ENCODE measurements at places on chromosomes 2 and 18.

- DNase-seq = no peak
These were observed 703.4 kb upstream of the LINC00305 start for GRCh38 chr18:64852281-64852680.

GRCh38 chr2:72961036-72961720 lies 43.9 kb downstream of the EMX1 start:
- no peak for DNase-seq

- DNase-seq = no peak
These were observed 117.8 kb downstream of the ATL2 start for GRCh38 chr2:38259311-38259710.

- DNase-seq = no peak
These were observed 34.3 kb upstream of the PIEZO2 start for GRCh38 chr18:11183637-11184036.

- DNase-seq = no peak
These were observed 40.4 kb upstream of the MAL start for GRCh38 chr2:94984964-94985575.

DNA sequence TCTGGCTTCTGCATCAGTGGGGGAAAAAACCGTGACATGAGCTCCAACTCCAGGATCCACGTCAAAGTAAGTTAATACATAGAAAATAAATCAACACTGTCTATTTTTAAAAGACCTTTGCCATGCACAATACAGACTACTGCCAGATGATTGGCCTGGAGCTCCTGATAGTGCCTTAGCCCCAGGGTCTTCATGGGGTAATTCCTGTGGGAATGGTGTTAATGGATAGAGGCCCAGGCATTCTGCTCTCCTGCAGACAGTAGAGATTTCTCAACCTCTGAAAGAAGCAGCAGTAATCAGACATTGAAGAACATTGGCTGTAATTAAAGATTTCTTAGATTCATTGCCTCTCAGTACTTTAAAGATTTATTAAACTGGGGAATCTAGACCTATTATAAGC lies 4.3 kb upstream of the PLCL1 start:
- DNase-seq = no peak

DNA sequence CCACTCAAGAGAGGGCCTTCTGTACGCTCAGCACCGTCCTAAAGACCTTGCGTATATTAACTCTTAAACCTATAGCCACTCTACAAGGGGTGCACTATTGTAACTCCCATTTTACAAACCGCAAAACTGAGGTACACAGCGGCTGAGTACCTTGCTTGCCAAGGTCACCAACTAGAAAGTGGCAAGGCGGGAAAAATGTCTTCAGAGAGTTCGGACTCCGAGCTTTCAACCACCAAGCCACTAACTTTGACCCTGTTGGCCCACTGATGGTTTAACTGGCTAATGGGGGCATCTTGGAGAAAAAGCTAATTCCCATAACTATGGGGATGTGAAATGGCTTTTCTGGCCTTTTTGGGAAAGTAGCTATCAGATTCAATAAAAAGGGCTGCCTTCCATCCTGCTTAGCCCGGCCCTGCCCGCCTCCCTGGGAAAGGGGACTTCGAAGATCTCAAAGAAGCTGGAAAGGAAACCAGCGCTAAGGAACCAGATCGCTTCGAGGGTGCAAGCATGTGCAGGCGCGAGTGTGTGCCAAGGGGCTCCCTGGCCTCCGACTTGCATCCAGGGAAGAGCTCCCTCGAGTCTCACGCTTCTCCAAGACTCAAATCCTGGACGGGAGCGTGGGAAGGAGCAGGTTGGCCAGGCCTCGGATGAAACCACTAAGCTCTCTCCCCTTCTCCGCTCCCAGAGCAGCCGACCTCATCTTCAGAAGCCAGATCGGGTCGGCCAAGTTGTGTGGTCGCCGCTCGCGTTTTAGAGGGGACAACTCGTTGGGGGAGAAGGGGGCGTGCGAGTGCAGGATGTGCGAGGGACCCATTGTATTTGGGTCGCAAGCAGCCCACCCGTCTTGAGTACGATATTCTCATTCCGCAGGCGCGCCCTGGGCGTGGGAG lies 2.2 kb upstream of the SP5 start:
- DNase-seq = no peak

DNA sequence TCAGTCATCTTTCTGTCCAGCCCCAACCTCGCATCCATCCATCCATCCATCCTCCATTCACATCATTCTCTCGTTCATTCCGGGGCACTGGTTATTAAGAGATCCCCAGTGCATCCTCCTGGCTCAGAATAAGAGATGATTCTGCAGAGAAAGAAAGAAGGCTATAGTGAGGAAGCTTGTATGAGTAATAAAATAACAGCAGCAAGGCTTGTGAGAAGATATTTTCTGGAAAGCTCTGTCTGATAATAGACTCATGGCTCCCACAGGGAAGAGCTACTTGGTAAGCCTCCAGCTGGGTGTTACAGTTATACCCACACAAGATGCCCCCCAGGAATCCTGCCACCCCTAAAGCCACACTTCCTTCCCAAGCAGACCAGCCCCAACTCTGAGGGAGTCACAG lies 143.2 kb downstream of the MTCL1 start:
- no peak for DNase-seq

DNA sequence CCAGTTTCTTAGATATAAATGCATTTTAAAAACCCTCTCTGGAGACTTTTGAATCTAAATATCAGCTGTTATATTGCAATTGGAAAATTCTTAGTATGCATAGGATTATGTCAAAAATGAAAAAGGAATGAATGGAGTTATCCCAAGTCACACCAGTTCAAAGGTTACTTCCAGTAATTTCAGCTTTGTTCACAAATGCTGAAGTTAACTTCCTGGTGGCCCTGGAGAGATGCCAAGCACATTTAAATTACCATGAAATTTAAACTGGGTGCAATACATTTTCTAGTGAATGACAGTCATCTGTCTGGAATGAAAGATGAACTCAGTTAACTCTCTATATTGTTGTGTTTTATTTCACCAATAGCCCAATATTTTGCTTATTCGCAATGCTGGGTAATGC lies 753.9 kb downstream of the SUCLG1 start:
- DNase-seq = no peak

DNA sequence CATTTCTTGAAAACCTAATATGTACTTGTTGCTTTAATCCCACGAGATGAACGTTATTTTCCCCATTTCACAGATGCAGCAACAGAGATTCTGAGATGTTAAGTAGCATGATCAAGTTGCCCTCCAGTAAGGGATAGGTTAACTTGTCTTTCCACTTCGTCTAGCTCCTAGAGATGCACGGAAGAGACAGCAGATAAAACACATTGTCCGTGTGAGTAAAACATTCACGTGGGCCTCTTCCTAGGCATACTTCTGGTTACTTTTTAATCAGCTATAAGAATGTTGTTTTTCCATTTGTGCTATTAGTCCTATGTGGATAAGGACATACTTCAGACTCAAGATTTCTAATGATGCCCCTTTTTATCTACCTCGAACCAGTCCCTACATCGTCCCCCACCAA lies 1.2 kb upstream of the ARHGAP28 start:
- no peak for DNase-seq

DNA sequence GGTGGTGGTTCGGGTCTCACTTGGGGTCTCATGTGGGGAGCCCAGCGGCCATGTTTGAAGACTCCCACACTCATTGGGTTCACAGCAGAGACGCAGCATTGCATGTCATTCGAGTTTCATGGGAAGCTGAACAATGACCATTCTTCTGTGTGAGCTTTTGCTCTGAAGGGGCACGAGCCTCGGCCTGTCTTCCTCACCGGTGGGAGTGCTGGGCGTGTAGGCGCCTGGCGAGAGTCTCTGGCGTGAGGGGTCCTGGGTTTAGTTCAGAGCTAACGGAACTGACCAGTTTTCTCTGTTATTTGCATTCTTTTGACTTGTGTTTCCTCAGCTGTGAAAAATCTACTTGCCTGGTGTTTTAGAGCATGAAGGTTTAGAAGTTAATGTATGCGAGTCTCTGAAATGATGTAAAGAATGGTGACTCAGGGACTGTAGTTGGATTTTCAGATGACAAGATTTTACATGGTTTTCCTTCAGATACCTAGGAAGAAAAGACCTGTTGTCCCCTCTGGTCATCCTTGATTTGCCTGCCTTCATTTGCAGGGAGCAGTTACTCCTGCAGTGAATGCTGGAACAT lies 98.1 kb downstream of the ARMC9 start:
- DNase-seq = no peak

DNA sequence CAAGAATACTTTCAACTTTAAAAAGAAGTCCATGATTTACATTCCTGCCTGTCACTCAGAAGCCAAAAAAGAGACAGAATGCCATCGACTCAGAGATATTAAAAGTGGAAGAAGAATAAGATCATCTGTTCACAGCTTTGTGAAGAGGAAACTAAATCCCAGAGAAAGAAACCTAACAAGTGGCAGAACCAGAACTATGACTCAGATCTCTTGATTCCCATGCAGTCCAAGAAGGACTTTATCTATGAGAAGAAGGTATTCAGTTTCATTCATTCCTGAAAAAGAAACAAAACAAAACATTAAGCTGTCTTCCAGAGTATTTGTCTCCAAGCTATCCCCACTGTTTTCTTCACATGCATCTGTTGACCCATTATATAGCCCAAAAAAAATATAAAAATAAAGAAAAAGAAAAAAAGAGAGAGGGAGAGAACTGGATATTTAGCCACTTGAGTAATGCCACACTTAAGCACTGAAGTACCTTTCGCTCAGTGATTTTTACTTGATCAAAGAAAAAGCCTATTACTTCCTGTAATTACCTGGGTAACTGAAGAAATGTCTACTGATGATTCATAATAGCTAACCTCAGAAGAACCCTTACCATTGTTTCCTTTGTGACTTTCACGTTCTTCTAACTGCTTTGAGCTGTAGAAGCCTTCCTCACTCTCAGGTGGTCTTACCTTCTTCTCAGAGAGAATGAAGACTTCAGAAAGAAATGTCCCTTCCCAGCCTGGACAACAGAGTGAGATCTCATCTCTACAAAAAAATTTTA lies 17.7 kb upstream of the AKAIN1 start:
- DNase-seq = no peak

GRCh38 chr2:179893616-179894015 lies 32.2 kb upstream of the ZNF385B start:
- DNase-seq = no peak

- DNase-seq = no peak
These were observed 139.6 kb downstream of the SH3BP4 start for GRCh38 chr2:235091421-235091820.

DNA sequence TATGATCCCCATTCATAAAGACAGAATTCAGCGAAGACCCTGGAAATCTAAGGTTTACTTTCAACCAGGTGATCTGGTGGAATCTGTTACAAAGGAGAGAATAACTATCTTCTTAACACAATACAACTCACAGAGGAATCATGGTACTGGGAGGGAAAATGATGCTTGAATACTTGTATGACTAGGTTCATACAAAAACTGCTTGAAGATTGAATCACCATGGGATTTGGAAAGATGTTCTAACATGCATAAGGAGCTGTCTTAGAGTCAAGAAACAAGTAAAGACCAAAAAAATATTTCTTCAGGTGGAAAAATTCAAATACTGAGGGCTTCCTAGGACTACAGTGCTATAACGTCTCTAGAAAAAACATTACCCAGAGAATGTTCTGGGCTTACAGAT lies 32.2 kb downstream of the COL5A2 start:
- peak; percentile 44 for DNase-seq

DNA sequence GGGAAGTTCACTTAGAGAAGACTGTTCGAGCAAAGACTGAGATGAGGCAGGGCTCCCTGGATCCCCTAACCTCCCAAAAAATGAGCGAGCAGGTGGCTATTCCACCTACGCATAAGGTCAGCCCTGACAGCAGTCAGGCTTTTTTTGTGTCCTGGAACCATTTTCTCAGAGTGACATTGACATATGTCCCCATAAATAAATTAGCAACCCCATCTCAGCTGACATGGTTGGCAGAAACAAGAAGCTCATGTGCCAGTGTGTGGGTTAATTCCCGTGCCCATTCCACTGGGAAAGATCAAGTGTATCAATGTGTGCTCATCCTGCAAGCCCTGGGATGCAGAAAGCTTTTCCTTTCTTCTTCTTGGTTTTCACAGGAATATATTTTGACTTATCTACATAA lies 740.4 kb upstream of the CELF4 start:
- DNase-seq = no peak

- DNase-seq = no peak
These were observed 57.8 kb upstream of the ITGB6 start for GRCh38 chr2:160257743-160258491.

DNA sequence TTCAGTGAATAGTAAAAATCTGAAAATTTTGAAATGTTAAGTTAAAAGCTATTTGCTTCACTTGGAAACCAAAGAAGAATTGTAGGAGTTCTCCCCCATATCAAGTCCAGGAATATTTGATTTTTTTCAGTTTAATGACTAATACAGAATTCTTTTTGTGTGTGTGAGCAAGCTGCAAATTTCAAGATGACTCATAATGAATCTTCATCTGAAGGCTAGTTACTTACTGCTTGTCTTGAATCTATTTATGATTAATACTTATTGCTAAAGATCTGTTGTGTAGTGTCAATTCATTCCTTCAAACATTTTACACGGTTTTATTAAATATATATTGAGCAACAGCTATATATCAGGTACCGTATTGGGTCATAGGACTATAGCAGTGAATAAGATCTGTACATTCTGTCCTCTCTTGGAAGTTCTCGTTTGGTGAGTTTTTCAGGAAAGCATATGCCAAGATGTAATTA lies 47.8 kb upstream of the CAVIN2 start:
- DNase-seq = peak; percentile 83

- DNase-seq = no peak
These were observed 301.4 kb downstream of the NR4A2 start for GRCh38 chr2:156031121-156031520.

DNA sequence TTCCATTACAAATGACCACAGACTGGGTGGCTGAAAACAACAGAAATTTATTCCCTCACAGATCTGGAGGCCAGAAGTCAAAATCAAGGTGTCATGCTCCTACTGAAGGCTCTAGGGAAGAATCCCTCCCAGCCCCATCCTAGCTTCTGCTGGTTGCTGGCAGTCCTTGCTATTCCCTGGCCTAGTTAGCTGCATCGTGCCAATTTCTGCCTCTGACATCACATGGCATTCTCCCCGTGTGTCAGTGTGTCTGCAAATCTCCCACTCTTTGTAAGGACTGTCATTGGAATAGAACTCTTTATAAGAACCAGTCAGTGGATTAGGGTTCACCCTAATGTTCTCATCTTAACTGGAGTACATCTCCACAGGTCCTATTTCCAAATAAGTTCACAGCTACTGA lies 30.5 kb upstream of the NCKAP5 start:
- DNase-seq = no peak

- DNase-seq = no peak
These were observed 360.3 kb downstream of the TGIF1 start for GRCh38 chr18:3810296-3810695.

DNA sequence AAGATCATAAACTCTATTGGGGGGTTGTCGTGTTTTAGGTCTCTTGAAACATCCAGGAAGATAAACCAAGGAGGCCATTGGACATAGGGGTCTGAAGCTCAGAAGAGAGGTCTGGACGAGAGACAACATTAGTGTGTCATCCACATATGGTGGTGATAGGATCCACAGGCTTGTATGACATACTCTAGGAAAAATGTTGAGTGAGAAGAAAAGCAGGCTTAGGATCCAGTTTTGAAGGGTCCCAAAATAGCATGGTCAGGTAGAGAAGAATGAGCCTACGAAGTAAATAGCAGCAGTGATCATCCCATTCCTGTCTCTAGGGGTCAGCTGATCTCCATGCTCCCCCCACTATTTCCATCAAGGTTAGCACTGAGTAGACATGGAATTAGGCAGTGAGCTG lies 166.8 kb downstream of the ANKRD30B start:
- DNase-seq = no peak

GRCh38 chr2:8462280-8462679 lies 219.6 kb upstream of the ID2 start:
- no peak for DNase-seq

Data from iris pigment epithelial cell (primary cell).